Fibroblast of skin of right quadriceps (primary cell): ENCODE measurements at places on chromosomes 2 and 18.

- no peak for DNase-seq
These were observed 9.1 kb downstream of the ATF2 start for GRCh38 chr2:175158894-175159293.

- DNase-seq: no peak
These were observed 557.9 kb downstream of the TNS1 start for GRCh38 chr2:217444932-217445331.

DNA sequence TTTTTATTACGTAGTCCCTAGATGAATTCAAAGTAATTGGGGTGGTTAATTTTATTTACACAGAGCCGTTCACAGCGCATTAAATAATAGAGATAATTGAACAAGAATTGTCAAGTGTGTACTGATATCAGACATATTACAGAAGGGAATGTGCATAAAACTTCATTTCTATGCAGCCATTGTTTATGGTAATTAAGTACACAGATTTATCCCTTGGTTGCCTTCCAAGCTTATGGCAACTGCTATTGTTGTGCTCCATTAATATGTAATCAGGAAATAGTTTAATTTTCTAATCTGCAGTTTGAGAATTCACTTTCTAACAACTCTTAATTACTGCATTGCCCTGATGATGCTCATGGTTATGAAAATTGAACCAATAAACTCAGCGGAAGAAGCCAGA, 47.3 kb upstream of the OTX1 start:
- no peak for DNase-seq

GRCh38 chr2:127530245-127531140, 4.2 kb upstream of the IWS1 start:
- DNase-seq: no peak

GRCh38 chr2:197297266-197297665, 13.3 kb downstream of the ANKRD44 start:
- no peak for DNase-seq

- no peak for DNase-seq
These were observed 571.2 kb downstream of the ZEB2 start for GRCh38 chr2:143948710-143949109.

DNA sequence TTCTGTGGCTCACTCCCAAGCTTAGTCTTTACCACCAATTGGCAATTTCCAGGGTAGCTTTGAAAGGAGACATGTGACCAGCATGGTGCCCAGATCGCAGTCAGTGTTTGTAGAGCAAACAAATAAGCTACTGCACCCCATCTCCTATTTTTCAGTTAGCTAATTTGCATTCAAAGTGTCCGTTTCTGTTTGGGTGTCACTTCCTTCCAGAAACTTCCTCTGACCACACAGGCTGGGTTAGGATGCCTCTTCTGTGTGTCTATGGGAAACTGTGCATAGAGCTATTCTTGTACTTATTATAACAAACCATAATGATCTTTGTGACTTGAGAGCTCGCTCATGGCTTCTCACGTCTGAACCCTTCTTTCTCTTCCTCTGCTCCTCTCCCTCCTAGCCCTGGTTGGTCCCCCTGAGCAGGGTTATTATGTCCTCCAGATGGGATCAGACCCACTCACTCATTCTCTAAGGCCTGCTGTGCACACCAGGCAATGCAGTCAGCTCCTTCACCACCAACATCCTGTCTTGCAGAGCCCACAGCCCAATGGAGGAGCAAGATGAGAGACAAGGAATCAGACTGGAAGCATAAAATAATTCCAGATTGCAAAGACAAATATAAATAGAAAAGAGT, 101.2 kb upstream of the ALK start:
- no peak for DNase-seq

DNA sequence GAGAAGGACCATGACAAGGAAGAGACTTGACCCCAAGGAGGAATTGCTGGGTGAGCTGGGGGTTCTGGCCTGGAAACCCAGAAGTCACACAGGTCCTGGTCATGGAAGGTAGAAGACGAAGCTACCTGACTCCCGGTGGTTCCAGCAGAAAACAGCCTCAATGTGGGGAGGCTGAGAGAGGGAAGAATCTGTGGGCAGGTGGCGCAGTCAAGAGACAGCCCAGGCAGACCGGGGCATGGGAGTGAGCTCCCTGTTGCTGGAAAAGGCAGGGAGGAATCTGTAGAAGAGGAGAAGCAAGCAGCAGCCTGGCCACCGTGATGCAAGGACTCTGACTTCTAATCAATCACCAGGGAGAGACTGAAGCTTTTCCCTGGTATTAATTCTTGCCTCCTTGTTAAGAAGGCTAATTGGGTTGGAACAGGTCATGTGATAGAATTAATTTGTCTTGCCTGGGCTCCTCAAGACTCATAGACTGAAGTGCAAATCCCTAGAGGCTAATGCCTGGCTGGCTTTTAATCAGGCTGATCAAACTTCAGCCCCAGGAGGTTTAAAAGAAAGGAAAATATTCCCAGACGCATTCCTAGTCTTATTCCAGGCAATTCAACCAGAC, 30.1 kb downstream of the CNGA3 start:
- no peak for DNase-seq

DNA sequence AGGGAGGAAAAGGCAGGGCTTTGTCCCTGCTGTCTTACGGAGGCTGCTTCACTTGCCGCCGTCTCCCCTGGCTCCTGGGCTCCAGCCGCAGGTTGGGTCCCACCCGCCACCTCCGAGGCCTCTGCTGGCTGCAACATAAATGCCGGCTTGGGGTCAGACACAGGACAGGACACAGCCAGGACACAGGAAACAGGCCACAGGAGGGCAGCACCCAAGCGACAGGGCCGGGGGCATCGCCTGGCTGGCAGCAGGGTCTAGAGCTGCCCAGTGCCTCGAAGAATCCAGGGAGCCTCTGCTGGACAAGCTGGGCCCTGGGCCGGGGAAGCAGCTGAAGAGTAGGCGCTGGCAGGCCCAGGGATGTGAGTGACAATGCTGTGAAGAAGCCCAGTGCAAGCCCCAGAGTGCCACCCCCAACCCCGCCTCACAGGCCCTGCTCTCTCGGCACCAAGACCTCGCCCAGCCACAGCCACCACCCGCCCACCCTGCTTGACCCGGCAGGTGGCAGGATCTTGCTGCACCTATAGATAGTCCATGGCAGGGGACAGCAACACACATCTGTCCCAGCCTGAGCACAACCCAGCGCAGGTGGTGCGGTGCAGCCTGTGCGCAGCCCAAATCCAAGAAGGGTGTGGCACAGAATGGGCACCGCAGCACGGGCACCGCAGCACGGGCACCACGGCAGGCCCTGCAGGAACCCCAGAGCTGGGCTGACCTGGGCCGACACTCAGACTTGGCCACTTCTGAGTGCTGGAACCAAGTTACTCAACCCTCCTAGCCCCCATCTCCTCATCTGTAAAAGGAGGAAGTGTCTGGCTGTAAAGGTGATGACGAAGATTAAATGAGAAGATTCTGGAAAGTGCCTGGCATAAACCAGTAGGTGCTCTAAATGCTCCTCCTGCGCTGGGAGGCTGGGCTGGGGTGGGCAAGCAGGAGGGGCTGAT, 55.6 kb downstream of the BIN1 start:
- no peak for DNase-seq

GRCh38 chr18:79257480-79257879, 138.2 kb upstream of the NFATC1 start:
- no peak for DNase-seq

DNA sequence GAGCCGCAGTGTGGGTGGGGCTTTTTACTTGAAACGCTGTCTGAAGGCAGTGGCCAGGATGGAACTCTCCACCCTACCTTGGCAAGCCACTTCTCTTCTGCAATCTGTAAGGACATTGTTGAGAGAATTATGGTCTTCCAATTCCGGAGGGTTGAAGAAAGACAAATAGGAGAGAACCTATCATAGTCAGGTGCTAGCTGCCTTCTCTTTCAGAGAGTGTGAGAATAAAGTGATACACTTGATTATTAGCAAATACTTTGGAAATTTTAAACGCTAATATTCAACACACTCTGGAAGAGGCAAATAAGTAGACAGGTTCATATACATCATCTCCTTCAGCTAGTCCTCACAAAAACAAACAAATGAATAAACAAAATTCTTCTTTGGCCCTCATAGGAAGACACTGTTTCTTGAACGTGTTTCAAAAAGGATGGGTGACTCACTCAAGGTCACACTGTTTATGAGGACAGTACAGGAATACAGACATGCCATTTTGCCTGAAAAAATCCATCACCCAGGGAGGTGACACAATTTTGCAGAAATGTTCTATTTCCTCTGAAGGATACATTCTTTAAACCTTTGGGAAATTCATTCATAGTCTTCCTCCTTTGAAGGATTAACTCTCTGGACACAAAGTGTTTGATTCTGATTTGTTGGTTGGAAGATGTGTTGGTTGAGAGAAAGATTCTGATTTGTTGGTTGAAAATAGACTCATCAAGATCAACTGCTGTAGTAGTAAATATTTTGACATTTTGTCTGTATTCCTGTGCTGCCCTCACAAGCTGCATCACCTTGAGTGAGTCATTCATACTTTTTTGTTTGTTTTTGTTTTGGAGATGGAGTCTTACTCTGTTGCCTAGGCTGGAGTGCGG, 2.2 kb upstream of the IL1RN start:
- peak; percentile 38 for DNase-seq

GRCh38 chr18:32067375-32068167, 24.1 kb upstream of the RNF138 start:
- no peak for DNase-seq

DNA sequence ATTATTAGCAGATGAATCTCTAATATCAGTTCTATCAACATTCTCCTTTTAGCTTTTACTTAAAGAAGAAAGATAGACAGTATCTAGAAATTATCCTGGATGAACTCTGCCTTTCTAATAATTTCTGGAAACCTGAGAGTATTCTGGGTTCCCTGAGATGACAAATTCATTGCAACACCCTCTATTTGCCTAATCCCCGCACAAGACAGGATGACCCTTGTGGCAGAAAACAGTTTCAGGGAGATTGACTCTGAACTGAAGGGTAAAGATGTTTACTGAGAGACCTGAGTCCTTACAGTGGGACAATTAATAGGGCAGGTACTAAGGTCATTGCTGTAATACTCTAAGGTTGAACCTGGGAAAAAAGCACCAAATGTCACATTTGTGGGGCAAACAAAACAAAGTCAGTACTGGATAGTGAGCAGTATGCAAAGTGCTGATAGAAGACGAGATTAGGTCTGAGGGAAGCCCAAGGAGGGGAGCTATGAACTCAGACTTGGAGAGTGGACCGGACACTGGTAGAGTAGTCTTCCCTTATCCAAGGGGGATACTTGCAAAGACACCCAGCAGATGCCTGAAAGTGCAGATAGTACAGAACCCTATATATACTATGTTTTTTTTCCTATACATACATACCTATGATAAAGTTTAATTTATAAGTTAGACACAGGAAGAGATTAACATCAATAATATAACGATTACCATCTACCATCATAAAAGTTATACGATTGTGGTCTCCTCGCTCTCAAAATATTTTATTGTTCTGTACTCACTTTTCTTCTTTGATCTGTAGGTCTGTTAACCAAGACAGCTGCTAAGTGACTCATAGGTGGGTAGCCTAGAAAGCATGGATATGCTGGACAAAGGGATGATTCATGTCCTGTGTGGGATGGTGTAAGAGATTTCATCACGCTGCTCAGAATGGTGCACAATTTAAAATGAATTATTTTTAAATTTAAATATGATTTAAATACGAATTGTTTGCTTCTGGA, 148.3 kb upstream of the KLHL14 start:
- peak; percentile 93 for DNase-seq

GRCh38 chr2:74366036-74366435, 14.1 kb downstream of the DCTN1 start:
- no peak for DNase-seq

DNA sequence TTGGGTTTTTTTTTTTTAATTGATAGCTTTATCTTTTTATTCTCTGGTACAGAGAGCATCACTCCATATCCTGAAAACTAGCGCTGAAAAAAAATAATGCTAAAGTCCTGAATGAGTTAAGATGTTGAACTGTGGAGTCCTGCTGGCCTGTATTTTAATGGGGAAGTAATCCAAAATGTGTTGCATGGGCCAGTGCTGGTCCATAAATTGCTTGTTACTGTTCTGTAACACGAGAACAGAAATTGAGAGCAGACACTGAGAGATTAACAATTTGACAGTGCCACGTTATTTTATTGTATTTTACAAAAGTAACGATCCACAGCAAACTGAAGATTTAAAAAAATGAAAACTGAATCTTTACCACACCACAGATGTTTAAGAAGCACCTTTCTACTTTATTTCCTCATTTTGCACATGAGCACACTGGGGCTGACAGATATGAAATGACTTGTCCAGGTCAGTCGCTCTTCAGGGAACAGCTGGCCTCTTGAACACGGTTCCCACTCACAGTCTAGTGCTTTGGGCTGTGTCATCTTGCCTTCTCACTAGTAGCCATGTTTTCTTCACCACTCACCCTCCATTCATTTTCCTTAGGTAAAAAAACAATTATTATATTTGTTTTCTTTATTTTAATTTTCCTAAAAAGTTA, 35.3 kb downstream of the ZCCHC2 start:
- DNase-seq: no peak

GRCh38 chr18:3119401-3120341, 100.1 kb downstream of the MYOM1 start:
- DNase-seq: no peak

- DNase-seq: no peak
These were observed 346.3 kb downstream of the CELF4 start for GRCh38 chr18:37219257-37219656.

DNA sequence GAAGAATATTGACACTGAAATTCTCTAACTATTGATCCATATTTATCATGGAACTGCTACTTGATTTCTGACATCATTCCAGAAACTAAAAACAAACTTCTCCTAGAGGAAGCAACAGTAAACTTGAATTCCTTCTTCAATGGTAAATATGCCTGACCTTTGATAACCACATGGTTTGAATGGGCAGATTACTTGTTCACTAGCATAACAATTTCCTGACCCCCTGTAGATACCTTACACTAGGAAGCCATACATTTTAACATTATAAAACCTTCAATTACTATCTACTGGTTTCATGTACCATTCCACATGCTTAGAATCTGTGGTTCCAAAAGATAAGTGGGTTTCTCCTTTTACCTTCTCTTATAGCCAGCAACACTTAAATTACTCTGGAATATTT, 36.5 kb upstream of the DSG1 start:
- no peak for DNase-seq

DNA sequence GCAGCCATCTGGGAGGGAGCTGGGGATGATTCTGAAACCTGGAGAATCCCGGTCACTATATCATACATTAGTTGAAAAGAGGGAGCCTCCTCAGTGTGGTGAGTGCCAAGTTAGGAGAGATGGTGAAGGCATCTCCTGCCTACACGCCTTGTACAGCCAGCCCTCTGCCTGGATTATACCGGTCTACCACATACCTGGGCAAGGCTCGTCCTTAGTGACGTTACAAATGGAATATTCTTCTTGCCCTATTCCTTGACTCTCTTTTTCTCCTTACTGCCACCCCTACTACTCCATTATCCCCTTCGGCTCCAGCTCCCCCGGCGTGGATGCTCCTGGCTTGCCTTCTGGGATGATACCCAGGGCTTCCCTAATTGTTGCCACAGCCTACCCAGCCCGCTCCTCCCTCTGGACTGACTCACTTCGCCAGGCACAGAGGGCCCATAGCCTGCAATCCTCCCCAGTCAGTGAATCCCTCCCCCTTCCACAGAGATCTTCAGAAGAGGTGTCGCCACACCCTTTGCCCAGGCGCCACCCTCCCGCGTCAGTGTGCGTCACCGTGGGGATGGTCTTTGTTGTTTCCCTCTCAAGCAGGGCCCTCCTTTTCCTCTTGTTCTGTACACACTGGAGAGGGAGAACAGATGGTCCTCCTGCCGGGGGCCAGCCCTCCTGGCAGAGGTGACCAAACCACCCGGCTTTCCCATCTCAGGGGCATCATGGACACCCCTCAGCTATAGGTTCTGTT, 115.2 kb upstream of the EPAS1 start:
- DNase-seq: no peak

- DNase-seq: peak; percentile 62
These were observed 30.7 kb downstream of the KCNE4 start for GRCh38 chr2:223082706-223083105.

GRCh38 chr2:224320660-224321059, 81.2 kb downstream of the FAM124B start:
- no peak for DNase-seq
